Activated CD4-positive, CD25-positive, alpha-beta regulatory T cell treated with anti-CD3 and anti-CD28 coated beads, Interleukin-2, amount 50 U/mL, for 72 hours (primary cell): ENCODE measurements at places on chromosomes 7 and 10.

- DNase-seq, result no peak
Observed at GRCh38 chr7:151012911-151013347, 11.4 kb downstream of the ATG9B start.

GRCh38 chr7:1059200-1060091 is 15.1 kb downstream of the GPR146 start:
- no peak for DNase-seq

GRCh38 chr10:3729397-3729976 is 55.5 kb downstream of the KLF6 start:
- no peak for DNase-seq

GRCh38 chr7:97015279-97015678 is 9.4 kb downstream of the DLX5 start:
- no peak for DNase-seq

GRCh38 chr10:32454148-32454547 is 8.2 kb downstream of the CCDC7 start:
- DNase-seq, result no peak

GRCh38 chr7:82605247-82605864 is 161.8 kb upstream of the CACNA2D1 start:
- DNase-seq, result no peak

- no peak for DNase-seq
Observed at GRCh38 chr7:127732306-127732705, 80.3 kb downstream of the SND1 start.

DNA sequence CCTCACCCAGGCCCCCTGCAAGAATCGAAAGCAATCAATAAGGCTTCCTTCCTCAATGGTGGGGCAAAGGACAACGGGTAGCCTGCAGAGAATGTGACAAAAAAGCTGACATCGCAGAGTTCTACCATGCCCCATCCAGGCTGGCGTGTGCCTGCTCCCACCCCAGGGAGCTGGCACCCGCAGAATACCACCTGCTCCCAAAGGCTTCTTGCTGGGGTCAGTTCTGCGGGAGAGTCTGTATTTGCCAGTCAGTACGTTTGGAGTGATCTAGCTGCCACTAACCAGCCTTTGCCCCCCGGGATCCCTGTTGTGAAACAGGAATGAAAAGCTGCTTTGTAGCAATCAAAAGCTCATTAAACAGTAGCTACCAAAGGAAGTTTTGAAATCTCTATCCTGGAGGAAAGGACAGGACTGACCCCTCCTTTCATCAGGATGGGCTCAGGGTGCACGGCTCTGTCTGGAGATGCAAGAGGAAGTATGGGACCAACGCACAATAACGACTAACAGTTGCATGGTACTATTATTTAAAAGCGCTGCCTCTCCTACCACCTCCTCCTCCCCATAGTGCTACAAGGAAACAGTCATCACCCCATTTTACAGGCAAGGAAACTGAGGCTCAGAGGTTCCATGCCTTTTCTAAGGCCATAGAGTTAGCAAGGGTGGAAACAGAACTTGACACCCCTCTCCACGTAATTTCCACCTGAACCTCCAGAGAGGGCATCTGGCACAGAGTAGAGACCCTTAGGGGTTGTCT is 67.0 kb downstream of the FGFR2 start:
- no peak for DNase-seq

GRCh38 chr10:76879116-76879913 is 758.3 kb downstream of the KCNMA1 start:
- no peak for DNase-seq

DNA sequence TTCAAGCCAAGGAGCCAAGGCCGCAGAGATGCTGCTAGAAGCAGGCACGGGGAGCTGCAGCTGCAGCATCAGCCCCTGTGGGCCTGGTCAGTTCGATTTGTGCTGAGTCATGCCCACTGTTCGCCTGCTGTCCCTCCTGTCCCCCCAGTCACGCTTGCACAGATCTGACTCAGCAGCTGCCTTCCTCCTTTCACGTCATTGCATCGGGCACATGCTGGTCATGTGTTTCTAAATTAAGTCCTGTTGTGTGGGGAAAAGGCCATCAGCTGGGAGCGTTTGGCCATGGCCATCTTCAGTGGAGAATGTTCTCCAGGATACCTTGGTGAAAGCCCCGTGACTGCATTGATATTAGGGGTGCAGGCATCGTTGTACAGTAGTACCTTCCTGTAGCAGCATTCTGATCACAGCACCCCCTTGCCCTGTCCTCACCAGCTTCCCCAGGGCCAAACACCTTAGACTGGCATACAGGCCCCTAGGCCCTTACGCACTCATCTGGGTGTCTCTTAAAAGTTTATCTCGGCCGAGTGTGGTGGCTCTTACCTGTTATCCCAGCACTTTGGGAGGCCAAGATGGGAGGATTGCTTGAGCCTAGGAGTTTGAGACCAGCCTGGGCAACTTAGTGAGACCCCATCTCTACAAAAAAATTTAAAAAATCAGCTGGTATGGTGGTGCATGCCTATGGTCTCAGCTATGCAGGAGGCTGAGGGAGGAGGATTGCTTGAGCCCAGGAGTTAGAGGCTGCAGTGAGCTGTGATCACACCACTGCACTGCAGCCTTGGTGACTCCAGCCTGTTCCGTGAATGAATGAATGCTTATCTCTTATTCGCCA is 23.2 kb downstream of the POR start:
- no peak for DNase-seq

DNA sequence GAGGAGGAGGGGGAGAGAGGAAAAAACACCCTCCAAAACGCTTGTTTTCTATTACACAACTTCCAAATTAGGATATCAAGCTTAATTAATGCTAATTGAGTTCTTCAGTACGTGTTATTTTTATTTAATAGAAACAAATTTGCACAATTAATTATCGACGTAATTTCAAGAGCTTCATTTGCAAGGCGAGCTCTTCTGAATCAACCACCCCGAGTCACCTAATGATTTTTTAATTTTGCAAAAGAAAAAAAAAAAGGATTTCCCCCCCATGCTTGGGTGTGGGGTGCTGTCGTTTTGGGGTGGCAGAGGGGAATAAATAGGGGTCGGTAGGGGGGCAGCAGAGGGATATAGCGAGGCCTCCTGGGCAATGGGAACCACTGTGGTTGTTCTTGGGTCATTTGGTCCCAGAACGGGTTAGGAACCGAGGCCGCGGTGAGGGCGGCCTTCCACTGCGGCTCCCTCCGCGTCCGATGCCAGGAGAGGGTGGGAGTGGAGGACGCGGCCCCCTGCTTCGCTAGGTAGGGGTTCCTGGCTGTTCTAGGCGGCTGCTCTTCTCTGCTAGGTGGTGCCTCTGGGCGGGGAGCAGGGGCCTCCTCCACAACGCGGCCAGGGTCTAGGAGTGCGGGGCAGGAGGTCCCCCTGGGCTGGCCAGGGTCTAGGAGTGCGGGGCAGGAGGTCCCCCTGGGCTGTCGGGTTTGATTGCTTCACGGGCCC is 7.3 kb downstream of the UNCX start:
- DNase-seq, result no peak

DNA sequence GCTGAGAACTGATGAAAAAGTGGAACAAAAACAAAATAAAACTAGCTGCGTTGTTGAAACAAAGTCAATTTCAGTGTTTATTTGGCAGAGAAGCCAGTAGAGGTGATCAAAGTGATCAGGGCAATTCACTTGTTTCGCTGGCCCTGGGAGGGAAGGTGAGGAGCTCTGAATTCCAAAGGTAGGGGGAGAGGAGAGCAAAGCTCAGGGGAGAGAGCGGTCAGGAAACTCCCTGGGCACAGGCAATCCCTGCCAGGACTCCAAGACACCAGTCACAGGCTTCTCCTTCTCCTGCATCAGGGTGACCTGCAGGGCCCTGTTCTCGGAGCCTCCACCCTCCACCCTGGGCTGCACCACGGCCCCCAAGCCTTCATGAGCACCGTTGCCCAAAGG is 6.8 kb upstream of the KIAA1217 start:
- DNase-seq, result no peak

GRCh38 chr7:111982133-111982532 is 224.1 kb downstream of the DOCK4 start:
- DNase-seq, result no peak

GRCh38 chr10:119189811-119190282 is 11.2 kb upstream of the PRDX3 start:
- no peak for DNase-seq

DNA sequence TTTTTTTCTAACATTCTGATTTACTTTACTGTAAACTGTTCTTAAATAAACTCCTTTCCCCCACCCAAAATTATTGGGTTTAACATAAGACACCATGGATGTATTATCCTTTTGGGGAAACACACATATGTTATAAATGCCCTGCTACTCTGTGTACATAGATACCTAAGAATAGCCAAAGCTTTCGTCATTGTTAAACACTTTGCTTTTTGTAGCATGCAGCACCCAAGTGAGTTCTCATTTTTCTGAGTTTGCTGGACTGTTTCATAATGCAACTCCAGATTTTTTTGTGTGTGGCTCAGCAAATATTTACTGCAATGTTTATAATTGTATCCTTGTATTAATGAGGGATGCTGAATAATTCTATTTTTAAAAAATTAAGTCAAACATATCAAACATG is 86.9 kb downstream of the VTI1A start:
- DNase-seq, result no peak

DNA sequence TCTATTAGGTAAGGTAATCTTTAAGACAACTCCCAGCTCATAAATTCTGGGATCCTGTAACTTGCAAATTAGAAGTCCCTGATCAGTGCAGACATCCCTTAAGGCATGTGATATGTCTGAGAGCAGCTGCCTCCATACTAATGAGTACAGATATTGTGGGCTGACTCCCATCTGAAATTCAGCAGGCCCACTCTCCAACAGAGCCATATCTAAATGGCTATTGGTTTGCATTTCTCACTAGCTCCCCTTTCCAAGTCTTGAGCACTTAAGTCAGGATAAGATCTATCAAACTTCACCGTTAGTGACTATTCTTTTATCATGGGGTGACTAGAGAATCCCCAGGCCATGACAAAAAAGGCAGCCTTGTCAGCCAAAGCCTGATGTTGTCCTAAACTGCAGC is 785.4 kb downstream of the IPMK start:
- DNase-seq, result no peak

- DNase-seq, result no peak
Observed at GRCh38 chr10:5305374-5305773, 59.4 kb upstream of the UCN3 start.

DNA sequence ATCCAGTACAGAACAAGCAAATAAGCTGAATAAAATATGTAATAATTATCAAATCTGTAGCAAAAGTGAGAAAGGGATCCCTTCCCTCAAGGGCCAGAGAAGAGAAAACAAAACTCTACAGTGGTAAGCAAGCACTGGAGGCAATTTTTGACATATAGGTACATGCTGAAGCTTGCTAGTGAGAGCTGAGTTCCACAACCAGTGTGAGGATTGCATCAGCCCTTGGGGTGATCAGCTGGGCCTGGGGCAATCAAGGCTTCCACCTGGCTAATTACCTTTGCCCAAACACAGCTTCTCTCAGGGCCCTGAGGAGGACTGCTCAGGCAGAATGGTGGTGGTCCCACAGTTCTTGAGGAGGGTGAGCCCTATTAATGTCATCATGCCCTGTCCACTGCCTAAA is 134.4 kb upstream of the DLX6 start:
- DNase-seq, result no peak

DNA sequence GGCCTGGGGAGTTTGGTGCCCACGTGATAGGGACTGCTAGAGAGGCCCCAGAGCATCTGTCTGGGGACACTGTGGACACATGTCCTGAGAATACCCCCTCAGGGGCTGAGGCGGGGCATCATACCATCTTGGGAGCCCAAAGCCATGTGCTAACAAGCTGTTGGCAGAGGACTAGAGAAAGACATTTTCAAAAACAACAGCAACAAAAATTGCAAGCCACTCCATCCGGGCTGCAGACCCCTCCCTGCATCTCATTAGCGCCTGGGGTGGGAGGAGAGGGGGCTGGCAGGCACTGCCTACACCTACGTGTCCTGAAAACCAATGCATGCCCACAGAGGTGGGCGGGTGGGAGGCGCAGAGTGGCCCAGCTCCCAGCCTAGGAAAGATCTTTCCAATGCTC is 507.4 kb upstream of the PODXL start:
- no peak for DNase-seq

DNA sequence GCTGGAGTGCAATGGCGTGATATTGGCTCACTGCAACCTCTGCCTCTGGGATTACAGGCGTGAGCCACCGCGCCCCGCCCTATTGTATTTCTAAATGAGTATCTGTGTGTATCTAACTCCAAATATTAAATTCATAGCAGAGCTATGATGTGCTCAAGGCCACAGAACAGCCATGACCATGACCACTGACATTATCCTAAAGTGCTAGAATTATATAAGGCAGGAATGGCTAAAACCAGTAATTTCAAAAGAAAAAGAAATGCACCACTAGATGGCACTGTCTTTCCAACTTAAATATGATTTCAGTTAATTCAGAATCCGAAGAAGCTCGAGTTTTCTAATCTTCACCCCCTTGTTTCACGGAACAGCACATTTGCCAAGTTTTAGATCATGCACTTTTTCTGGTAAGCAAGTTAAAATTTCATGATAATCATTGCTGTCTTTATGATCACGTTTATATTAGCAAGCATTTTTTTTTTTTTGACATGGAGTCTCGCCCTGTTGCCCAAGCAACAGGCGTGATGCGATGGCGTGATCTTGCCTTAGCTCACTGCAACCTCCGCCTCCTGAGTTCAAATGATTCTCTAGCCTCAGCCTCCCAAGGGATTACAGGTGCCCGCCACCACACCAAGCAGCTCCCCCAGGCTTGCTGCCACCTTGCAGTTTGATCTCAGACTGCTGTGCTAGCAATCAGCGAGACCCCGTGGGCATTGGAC is 65.3 kb downstream of the OR13A1 start:
- DNase-seq, result no peak

- no peak for DNase-seq
Observed at GRCh38 chr7:137880432-137880831, 33.7 kb upstream of the DGKI start.

- DNase-seq, result no peak
Observed at GRCh38 chr10:73296946-73297345, 44.5 kb upstream of the MRPS16 start.

DNA sequence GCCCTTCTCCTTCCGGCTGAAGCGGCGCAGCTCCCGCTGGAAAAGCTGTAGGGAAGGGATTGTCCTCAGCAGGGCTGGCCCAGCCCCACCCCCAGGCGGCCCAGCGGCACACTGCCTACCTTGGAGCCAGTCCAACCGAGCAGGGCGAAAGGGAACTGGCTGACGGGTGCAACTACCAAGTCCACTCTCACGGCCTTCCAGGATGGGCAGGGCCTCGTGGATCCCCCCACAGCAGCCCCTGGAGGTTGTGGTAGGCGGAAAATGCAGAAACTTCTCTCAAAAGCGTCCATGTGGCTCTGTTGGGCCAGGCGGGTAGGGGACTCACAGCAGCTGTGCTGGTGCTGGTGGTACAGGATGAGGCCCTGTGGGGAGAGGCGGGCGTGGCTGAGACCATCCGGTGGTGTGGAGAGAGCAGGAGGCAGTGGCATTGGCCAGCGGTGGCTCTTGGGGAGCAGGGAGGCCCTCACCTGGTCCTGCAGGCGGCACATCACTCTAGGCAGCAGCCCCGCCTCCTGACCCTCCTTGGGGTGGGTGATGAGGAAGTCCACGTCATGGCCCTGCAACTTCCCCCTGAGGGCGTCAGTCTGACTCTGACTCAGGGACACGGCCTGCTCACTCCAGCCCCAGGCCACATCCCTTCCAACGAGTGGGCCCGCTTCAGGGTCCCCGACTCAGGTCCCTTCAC is 8.4 kb upstream of the PGAM2 start:
- no peak for DNase-seq

GRCh38 chr10:86250399-86250798 is 116.2 kb downstream of the GRID1 start:
- DNase-seq, result no peak
